ENCODE measurements at places on chromosomes 6 and 20.

DNA sequence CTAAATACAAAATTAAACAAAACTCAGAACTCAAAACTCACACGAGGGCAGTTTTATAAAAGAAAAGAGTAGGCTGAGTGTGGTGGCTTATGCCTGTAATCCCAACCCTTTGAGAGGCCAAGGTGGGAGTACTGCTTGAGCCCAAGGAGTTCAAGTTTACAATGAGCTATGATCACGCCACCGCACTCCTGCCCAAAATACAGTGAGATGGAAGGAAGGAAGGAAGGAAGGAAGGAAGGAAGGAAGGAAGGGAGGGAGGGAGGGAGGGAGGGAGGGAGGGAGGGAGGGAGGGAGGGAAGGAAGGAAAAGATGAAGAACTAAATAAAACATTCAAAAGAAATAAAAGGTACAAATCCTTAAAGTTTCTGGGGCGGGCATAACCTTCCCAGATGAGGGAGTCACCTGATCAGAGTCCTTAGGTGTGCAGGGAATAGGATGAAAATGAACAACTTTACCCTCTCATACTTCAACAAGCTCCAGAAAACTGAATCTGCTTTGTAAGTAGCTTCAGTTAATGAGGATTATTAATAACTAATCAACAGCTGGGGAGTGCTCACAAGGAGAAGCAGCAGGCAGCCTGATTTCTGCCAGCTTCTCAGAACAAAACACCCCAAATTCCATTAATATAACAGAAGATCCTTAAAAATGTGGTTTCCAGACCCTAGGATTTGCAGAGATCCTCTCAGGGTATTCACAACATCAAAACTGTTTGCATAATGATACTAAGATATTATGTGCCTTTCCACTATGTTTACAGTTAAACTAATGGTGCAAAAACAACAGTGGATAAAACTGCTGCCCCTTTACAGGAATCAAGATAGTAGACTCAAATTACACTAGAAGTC, 21.8 kb downstream of the LMBRD1 start:
- no peak for DNase-seq

DNA sequence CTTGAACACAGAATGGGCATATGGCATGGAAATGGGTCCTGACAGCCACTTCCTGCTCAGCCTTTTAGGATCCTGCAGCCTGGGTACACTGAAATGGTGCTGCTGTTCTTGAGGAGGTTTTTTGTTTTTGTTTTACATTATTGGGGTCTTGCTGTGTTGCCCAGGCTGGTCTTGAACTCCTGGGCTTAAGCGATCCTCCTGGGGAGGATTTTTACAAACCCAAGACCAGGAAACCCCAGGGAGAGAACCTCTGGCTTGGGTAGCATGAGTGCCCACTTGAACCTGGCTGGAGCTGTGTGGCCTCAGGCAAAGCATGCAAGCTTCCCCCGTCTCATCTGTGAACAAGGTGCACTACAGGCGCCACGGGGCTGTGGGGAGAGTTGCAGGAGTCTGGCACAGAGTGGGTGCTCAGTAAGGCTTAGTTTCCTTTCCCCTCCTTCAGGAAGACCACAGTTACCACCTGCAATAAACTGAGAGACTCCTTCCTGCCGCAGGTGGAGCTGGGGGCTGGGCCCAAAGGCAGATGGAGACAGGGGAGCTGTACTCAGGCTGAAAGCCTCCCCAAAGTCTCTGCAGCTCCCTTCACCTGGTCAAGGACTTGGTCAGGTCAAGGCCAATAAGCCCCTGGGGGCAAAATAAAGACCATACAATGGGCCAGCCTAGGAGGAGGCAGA, 1.8 kb downstream of the SLA2 start:
- DNase-seq: peak; percentile 42

GRCh38 chr6:32664827-32665362, 1.6 kb downstream of the HLA-DQB1 start:
- peak; percentile 15 for DNase-seq

- DNase-seq: no peak
These were observed 96.8 kb upstream of the SOX4 start for GRCh38 chr6:21496706-21497105.

- no peak for DNase-seq
These were observed 8.3 kb downstream of the TBC1D7 start for GRCh38 chr6:13319891-13320564.

DNA sequence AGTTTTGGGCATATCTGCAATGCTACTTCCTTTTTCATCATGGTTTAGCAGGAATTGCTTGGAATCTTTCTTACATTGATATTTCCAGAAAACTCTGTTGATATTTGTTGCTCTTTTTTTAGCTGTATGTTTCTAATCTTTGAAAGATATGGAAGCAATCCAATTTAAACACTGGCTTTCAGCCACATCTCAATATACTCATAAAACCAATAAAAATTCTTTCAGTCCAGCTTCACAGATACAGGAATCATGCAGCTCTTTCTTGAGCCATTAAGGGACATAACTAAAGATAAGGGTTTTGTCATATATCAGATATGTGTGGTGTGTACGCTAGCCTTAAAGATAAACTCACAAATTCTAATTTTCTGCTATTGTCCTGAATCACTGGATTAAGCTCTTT, 47.4 kb downstream of the PKIB start:
- DNase-seq: no peak

DNA sequence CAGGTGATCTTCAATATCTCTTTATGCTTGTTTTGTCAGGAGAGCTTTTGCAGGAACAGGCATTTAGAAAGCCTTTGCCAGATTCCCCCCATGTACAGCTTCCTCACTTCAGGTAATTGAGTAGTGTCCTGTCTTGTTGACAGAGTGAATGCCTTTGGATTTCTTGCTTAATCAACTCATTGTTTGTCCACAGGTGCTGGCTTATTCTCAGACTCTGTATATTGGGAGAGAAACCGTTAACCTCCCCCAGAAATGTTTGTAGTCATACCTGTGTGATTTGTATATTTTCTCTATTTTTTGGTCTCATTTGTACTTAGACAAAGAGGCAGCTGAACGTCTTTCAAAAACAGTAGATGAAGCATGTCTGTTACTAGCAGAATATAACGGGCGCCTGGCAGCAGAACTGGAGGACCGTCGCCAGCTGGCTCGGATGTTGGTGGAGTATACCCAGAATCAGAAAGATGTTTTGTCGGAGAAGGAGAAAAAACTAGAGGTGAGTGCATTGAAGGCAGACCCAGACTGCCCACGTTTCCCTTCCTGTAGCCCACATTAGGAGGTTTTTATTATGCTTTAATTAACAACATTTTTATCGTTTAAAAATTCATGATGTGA, 32.3 kb downstream of the RPRD1B start:
- no peak for DNase-seq

GRCh38 chr20:38386004-38386403, 39.7 kb downstream of the LBP start:
- no peak for DNase-seq

DNA sequence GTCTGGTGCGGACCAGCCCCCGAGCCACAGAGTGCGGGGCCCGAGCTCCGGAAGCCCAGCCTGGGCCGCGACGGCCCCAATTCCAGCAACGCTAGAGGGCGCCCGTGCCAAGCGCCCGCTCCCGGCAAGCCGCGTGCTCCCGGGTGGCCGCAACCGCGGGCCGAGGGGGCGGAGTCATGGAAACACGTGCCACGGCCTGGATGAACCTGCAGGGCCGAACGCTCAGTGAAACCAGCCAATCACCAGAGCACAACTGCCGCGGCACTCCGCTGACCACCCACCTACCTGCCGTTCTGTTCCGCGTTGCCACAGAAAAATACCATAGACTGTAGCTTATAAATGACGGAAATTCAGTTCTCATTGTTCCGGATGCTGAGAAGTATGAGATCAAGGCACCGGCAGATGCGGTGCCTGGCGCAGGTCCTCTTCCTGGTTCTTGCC, 85.7 kb upstream of the FOXC1 start:
- DNase-seq: peak; percentile 74

GRCh38 chr6:1163501-1163900, 148.4 kb upstream of the FOXQ1 start:
- no peak for DNase-seq

DNA sequence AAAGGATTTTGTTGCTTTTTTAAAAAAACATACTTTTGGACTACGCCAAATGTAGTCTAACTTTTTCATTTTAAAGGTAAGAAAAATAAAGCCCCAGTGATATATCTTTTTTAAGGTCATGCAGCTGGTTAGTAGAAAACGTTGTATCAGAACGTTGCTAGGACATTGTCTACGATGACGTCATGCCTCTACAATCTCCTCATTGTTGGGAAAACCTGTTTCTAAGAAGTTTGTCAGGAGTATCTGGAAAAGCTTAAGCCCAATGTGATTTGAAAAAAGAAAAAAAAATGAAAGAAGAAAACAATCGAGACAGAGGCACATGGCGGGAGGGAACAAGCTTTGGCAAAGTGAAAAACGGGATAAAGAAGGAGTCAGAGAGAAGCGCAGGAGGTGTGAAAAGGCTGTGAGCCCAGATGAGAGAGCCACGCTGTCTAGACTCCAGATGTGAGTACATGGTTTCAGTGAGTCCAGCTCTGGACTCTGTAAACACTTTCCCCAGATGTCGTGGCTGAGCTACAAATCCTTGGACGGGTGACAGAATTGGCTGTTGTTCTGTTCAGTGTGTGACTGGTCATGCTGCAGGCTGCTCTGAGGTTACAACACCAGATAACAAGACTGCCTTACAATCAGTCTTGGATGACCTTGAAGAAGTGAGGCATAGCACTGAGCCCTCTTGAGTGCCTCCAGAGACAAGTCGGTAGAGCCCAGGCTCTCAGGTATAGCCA, 656.7 kb upstream of the ID4 start:
- no peak for DNase-seq

GRCh38 chr20:21234806-21235483, 68.2 kb upstream of the XRN2 start:
- no peak for DNase-seq

DNA sequence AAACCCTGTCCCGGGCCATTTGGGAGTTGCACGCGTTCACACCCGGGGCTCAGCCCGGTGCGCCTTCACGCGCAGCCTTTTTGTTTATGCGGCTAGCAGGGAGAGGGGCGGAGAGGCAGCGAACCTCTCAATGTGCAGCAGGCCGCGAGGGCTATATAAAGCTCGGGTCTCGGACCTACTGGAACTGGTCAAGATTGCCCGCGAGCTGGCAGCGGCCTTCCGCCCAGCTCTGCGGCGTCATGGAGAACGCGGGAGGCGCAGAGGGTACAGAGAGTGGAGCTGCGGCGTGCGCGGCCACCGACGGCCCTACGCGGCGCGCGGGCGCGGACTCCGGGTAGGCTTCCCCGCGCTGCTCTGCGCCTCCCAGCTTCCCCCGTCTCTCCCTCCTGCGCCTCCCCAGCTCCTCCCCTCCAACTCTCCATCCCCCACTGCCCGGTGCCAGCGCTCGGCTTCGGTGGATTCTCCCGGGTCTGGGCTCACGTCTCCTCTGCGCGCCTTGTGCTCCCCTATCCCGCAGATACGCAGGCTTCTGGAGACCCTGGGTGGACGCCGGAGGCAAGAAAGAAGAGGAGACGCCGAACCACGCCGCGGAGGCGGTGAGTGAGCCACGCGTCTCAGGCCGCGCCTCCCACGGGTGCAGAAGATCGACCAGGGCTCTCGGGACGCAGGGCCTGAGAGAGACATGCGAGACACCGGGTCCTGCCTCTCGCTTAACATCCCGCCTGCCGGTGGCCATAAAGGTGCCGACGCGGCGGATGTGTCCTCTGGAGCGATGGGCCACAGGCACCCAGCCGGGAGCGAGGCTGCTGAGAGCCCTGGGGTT, at the start of gene RIPPLY2:
RIPPLY2 (plus strand) TSS at position 183 of the 823 bp plus-strand sequence; CDS start at position 240, 57 bp downstream.
- DNase-seq: no peak

DNA sequence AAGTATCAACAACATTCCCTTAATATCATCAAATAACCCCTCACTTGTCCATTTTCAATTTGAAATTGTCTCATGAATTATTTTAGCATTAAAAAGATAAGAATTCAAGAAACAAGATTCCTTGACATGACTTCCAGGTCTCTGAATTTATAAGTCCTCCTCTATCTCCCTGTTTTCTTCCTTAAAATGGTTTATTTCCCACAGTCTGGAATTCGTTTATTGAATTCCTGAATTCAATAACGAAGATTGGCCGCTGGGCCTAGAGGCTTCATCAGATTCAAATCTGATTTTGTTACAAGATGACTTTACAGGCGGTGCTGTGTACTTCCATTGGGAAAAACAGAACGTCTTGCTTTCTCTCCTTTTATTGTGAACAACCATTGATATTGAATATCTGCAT, 48.9 kb upstream of the NELFCD start:
- no peak for DNase-seq

DNA sequence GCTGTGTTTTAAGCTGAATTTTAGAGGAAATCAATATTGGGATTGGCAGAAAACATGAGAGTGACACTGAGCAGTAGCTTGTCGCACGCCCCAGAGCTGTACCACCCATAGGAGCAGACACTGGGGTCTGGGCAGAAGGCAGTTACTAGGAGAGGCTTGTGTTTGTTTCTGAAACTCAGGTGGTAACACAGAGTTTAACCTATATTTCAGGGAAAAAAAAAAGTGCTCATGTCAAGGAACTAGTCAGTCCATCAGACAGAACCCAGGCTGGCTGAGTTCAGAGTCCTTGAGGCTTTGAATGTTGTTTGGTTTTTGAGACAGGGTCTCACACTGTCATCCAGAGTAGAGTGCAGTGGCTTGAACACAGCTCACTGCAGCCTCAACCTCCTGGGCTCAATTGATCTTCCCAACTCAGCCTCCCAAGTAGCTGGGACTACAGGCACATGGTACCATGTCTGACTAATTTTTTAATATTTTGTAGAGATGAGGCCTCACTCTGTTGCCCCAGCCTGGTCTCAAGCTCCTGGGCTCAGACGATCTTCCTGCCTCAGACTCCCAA, 6.6 kb downstream of the SLC22A1 start:
- DNase-seq: no peak

DNA sequence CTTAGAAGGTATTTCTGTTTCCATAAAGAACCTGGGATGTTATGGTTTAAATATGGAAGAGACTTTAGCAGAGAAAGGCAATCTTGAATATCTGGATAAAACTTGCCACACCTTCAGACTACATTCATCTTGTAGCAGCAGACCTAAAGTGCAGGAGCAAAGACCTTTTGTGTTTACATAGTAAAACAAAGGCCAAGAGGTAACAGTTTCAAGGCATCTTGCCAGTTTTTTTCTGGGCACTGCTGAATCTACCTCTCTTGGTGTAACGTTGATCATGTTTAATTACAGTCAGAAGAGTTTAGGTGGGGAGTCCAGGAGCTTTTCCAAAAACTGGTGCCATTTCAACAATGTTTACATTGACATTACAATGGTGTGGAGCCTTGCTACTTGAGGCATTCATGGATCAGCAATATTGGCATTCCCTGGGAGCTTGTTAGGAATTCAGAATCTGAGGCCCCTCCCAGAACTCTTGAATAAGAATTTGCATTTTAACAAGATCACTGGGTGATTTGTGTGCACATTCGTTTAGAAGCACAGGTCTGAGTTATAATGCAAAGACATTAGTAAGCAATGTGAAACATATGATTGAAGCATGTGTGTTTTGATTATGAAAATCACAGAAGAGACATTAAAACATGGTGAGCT, 94.5 kb downstream of the F13A1 start:
- DNase-seq: no peak

GRCh38 chr6:157123234-157123633, 200.1 kb downstream of the TMEM242 start:
- DNase-seq: no peak

DNA sequence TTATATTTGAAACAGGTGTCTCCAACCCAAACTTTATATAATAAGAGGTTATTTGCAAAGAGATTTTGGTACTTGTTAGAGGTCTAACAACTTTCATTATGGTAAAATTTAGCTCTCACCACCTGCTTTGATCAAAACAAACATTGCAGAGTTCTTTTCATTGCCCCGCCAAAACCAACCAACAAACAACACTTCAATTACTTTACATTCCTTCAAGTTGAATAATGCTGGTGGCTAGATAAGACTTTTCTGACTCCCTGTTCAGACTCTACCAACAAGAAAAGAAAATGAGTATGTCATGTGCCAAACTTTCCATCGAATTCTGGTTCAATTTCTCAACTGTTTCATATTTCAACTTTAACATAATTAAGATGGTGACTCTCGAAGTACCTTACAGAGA, 311.1 kb downstream of the ADGRG6 start:
- no peak for DNase-seq
